ENCODE measurements at places on chromosomes 12 and 14.

GRCh38 chr12:100797246-100797645 lies 2.7 kb downstream of the ANO4 start:
- DNase-seq = no peak

DNA sequence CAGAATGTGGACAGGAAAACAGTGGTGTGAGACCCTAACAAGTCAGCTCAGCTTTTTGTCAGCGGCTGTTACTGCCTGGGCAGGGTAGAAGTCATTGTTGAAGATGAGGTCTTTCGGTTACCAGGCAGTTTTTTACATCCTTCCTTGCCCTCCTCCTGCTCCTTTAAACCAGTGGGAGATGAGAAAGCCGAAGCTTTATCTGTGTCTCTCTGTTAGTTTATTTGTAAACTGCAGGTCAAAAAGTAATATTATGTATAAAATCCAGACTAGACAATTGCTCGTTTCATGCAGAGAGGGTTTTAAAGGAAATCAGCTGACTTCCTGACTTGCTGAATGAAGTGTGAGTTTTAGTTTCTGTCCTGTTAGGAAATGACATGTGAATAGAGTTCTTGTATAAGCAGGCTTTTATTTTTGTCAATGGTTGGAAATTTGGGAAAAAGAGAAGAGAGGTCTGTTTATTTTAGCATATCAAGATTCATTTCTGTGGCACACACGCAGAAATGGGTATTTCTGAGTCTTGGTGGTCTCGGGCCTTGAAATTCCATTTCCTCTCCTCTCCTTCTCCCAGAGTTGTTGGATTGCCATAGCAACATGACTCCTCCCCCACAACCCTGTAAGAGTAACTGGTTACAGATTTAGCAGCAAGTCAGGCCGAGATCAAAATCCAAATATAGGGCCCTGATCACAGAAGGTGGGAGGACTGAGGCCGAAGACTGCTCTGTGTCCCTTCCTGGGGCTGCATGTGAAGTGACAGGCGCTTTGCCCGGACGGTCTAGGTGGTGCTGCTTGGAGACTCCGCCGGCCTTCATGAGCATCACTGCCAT lies 60.8 kb downstream of the SAMD4A start:
- DNase-seq = no peak

DNA sequence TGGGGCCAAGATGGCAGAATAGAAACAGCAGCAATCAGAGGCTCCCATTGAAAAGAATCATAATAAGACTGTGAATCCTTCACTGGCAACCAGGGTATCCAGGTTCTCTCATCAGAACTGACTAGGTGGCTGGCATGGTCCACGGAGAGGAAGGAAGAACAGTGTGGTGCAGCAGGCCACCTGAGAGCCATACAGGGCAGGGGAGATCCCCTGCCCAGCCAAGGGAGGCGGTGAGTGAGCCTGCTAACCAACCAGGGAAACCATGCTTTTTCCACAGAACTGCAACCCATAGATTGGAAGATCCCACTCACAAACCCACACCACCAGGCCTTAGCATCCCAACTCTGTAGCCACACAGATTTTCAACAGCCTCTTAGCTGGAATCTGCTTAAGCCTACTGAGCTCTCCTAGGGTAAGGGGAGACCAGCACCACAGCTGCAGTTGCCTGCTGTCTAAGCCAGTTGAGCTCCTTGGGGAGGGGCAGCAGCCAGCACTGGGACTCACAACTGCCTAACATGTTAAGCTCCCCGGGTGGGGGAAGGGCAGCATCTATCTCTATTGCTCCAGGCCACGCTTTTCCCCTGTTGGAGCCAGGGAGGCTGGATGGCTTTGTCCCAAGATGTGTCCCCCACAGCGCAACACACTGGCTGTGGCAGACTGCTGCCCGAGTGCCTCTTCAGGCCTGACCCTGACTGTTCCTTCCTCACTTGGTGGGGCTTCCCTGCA lies 342.6 kb upstream of the CCDC196 start:
- DNase-seq = no peak

- peak; percentile 73 for DNase-seq
Measured at GRCh38 chr12:100404769-100405407, 48.0 kb downstream of the SLC17A8 start.

DNA sequence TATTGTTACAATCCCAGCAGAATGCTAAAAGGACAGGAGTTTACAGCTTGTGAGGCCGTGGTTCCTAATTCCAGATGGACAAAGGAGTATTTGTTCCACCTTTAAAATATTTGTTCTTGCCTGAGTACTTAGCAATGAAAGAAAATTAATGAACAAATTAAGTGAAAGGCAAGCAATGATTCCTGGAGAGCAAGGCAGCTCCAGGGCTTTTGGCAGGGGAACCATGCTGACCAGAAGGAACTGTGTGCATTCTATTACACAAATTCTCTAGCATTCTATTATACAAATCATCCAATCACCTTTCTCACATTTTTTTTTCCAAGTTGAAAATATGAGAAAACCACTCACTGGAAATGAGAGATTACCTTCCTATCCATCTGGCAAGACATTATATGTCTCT lies 1.8 kb upstream of the BMAL2 start:
- DNase-seq = no peak

DNA sequence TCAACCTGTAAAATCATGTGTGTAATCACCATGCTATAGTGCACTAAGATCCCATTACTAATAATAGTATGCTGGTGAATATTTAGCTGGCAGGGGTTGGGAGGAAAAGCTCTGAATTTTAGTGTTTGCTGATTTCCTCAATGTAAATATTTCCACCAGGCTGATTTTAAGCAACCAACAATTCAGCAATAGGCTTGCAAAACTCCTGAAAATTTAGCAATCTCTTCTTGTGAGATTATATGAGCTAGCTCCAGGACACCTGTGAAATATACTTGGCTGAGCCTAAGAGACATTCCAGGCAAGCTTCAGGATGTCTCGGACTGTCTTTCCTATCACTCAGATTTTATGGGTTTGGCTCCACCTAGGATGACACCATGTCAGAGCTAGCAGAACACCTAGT lies 106.9 kb upstream of the ANO4 start:
- no peak for DNase-seq

All from iPS DF 19.7 (cell line).